ENCODE measurements at places on chromosomes 5 and 9.

DNA sequence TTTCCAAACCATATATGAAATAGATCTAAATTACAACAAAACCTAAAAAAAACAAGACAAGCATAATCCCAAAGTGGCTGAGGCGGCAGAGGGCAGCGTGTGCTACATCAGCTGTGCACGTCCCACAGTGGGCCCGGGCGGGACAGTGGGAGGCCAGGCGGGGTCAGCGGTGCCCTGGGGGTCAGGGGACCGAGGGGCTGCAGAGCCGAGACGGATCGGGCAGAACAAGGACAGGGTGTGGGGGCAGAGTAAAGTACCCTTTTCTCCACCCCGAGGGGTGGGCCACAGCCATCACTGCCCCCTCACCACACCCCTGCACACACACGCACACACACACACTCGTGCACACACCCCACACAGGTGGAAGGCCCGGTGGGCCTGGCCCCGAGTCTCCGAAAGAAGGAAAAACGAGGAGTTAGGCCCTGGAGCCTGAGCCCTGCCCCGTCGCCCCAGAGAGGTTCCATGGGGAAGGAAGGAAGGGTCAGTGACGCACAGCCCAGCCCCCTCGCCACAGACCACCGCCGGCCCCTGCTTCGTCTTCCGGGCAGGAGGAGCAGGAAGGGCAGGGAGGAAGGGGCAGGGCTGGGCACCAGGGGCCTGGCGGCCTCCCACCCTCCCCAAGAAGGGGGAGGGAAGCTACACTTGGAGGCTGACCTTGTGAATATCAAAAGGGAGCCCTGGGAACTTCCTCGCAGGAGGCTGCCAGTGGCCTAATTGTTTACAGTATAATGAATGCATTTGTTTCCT lies 49.6 kb upstream of the UBAC1 start:
- no peak for DNase-seq

DNA sequence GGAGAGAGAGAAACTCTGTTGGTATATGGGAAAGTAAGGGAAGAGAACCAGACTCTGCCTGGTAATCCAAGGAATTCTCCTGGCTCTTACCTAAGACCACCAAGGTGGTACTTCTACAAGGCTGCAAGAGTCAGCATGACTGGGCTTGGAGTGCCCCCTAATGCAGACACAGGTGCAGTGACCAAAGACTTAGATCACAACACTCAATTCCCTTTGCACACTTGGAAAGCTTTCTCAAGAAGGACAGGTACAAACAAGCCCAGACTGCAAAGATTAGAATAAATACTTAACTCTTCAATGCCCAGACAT lies 25.2 kb downstream of the UGT3A2 start:
- no peak for DNase-seq

GRCh38 chr5:95445995-95446394 lies 54.8 kb downstream of the FAM81B start:
- peak; percentile 45 for DNase-seq

DNA sequence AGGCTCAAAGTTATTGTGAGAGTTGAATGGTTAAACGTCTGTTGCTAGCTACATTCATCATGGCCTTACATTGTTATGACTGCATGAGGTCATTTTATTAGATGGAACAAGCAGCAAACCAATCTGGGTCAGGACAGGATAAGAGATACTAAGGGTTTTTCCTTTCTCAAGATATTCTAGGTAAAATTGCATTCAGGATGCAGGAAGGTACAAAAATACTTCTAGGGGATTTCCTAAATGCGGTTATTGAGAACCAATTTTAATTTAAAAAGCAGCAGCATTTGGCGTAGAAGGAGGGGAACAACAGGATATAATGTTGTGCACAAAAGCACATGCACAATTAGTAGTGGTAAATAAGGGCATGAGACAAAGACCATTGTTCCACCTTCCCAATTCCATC lies 39.2 kb upstream of the LURAP1L start:
- no peak for DNase-seq

DNA sequence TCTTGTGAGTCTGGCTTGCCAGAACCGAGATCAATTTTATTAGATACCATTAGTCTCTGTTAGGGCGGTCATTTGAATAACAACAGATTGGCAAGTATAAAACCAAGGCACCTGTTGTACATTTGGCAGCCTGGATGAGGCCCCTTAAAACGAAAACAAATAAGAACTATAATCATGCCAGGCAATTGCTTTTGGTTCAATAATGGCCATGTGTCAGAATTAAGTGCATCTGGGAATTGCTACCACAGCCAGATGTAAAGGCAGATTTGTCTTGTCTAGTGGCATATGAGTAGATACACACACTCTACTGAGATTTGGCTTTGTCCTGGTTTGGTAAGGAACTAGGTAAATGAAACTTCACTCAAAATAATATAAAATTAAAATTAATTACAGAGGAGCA lies 1046.2 kb upstream of the DMAC1 start:
- no peak for DNase-seq

DNA sequence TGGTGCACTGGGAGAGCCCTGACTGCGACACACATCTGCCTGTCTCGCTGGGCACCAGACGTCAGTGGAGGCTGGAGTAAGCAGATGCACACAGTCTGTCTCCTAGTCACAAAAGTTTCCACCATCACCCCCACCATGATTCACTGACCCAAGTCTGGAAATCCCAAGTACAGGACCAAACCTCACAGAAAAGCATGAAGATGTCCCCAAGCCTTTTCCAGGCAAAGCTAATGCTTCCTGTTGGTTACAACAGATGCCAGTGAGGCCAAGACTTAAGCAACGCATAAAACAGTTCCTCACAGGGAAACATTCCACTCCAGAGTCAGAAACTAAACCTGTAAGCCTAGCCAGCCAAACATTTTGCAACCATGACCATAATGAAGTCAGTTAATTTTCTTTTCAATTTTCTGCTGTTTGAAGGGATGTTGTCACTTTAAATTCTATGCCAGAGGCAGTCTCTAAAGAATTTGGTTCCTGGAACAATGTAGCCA lies 259.3 kb upstream of the SLC30A5 start:
- no peak for DNase-seq

- DNase-seq, result no peak
These were observed 8.4 kb downstream of the SLC1A3 start for GRCh38 chr5:36614657-36615308.

DNA sequence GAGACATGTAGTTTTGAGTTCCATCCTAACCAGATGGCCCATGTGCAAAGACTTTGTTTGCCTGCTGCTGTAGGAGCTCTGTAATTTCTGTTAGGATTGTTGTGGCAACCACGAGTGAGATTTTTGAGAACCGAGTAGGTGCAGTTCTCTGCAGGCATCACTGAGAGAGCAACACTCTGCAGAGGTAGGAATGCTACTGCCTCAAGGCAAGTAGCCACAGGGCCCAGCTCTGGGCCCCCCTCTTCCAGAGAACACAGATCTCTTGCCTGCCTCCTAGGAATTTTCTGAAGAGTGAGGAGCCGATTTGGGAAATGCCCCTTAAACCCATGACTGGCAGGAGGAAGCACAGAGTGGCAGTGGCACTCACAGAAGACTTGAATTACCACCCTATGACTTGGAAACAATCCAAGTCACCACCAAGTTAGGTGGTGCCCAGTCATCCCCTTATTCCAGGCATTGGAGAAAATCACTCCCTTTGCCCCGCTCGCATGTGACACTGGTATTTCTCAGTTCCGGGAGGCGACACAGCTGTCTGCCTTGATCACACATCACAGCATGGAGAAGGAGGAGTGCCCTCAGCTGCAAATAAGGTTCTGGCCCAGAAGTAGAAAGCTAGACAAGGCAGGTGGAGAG lies 52.5 kb upstream of the SLC2A8 start:
- DNase-seq, result no peak

GRCh38 chr9:78985084-78985738 lies 586.6 kb upstream of the TLE4 start:
- DNase-seq, result peak; percentile 39

DNA sequence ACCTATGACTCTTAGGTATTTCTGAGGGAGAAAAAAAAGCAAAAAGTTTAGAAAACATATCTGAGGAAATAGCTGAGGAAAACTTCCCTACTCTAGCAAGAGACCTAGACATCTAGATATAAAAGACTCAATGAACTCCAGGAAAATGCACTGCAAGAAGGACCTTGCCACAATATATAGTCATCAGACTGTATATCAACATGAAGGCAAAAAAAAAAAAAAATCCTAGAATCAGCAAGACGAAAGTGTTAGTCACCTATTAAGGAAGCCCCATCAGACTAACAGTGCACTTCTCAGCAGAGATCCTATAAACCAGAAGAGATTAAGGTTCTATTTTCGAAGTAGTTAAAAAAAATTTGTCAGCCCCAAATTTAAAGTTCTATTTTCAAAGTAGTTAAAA lies 166.2 kb downstream of the TMEM38B start:
- DNase-seq, result no peak

- DNase-seq, result no peak
These were observed 95.3 kb downstream of the TTLL11 start for GRCh38 chr9:121997791-121998190.

DNA sequence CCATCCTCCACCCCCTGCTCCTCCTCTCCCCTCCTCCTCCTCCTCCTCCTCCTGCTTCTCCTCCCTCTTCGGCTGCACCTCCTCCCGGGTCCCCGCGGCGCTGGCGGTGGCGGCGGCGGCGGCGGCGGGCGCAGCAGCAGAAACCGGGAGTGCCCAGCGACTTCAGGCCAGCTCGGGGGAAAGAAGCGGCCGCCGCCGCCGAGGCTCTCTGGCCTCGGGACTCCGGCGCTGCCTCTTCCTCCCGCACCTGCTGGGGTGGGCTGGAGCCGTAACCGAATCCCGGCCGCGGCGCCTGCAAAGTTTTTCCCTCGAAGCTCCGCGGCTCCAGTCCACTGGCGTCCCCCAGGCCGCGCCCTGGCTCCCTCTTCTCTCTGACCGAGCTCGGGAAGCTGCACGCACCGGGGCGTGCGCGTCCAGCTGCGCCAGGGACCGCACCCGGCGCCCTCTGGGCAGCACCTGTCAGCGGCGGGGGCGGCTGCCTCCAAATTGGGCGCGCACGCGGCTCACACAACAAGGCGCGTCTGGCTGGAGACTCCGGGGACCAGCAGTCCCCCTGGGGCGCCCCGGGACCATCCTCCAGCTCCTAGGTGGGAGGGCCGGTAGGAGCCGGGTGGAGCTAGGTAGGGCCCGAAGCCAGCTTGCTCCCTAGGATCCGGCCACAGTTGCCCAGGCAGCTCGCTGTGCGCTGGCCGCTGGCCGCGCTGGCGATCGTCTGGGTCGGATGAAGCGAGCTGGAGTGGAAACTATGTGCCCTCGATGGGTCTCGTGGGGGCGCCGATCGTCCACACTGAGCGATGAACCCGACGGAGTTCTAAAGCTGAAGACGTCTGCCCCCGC lies at the start of gene MCTP1:
TSS of gene MCTP1 (minus strand) at position 523 of the 837 bp plus-strand sequence.
- peak; percentile 15 for DNase-seq

DNA sequence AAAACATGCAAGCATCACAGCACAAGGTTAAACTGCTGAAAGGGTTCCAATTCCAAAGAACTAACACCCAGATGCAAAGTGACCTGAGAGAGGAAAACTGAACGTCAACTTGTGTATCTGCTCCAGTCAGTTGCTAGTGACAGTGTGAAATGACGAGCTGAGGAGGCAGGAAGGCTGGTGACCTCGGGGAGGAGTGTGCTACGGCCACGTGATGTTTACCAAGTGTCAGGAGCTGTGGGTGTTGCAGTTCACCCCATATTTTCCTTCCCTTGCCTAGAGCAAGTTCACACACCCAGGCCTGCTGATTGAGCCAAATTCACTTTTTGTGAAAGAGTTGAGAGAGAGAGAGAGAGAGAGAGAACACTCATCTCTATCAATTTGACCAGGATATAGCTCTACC lies 231.6 kb upstream of the ANKH start:
- DNase-seq, result no peak

- no peak for DNase-seq
These were observed 28.6 kb downstream of the SPRY4 start for GRCh38 chr5:142295960-142296860.

GRCh38 chr5:179370490-179371120 lies 25.3 kb upstream of the ADAMTS2 start:
- DNase-seq, result no peak

- DNase-seq, result no peak
These were observed 94.6 kb upstream of the TXNDC8 start for GRCh38 chr9:110432253-110432652.

DNA sequence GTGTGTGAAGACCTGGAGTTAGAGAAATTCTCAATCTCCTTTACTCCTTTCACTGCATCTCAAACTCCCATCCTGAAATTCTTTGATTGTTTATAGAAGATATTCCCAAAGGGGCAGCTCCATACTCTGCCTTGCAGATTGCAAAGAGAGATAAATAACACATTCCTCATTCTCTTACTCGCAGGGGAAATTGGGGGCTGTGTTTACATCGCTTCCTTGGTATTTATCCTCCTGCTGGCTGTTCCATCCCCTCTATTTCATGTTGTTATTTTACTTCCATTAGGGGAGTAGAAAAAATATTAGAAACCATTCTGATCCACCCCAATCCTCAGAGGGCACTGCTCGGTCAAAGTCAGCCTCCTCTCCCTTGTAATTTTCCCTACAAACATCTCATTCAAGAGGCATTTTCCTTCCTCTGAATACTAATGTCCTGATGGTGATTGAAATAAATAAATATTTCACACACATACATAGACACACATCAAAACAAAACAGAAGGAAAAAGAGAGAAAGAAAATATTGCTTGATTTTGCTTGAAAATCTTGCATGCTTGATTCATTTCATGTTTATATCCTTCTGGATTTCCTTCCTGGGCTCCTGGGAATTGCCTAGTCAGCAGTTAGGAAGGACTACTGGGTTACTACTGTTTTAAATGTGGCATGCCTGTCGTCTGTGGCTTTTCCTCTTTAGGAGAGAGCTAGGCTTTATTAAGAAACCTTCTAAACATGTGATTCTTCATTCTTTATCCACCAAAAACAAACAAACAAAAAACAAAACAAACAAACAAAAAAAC lies 420.1 kb upstream of the PAPPA start:
- DNase-seq, result peak; percentile 6

- DNase-seq, result no peak
These were observed 38.7 kb downstream of the LARP1 start for GRCh38 chr5:154793599-154794524.

DNA sequence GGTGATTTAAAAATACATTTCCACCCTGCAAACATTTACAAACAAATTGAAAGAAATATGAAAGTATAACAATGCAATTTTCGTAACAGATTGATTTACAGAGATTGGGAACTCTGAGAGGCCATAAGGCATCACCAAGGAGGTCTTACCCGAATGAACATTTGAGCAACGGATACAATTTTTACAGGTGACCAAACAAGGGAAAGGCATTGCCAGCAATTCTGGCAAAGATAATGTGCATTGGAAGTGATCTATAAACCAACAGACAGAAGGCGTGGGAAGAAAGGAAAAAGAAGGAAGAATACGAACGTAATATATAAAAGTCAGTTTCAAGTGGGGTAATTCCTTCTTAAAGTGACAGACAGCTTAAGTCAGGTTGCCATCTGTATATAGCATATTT lies 295.9 kb downstream of the CDH12 start:
- DNase-seq, result no peak

All from kidney glomerular epithelial cell (primary cell).